ENCODE measurements at places on chromosomes 13 and 19.
A peak's percentile ranks its signal among the peaks of the same experiment; 100 is the strongest.

DNA sequence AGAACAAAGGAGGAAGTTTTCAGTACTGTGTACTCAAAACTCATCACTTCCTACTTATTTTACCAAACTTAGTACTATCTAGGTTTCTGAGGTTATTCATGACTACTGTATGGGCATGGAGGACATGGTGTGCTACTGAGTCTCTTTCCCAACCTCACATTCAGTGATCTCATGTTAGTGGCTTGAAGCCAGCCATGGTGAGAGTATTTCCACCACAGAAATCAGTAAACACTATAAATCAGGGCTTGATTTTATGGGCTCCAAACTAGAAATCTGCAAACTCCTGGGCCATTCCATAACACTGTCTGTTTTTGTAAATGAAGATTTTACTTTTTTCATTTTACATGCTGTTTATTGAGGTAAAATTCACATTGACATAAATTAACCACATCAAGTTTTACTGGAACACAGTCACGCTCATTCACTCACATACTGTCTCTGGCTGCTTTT is 19.7 kb downstream of the MED26 start:
- peak; percentile 43 for DNase-seq

- peak; percentile 14 for DNase-seq
These were observed 30.1 kb downstream of the SCEL start for GRCh38 chr13:77565635-77566034.

DNA sequence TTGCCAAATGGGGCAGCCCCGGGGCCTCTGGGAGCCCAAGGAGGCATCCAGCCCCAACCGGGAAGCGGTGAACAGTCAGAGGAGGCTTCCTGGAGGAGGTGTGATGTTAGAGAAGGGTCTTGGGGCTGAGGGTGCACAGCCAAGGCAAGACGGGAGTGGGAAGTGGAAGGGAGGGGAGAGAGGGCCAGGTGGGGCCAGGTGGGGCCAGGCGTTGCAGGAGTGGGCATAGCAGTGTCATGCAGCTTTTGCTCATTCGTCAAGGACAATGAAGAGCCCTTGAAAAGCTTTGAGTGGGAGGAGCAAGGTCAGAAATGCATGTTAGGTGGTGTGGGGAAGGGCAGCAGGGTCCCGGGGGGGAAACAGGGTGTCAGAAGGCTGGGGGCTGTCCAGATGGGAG is 1.8 kb downstream of the FBN3 start:
- no peak for DNase-seq

GRCh38 chr19:42197375-42197817 is 20.1 kb downstream of the DEDD2 start:
- DNase-seq = no peak

- no peak for DNase-seq
These were observed 357.5 kb downstream of the NALCN start for GRCh38 chr13:101058841-101059240.

- no peak for DNase-seq
These were observed 4.8 kb downstream of the ISYNA1 start for GRCh38 chr19:18433015-18433691.

- DNase-seq = peak; percentile 40
These were observed at the start of gene PVR for GRCh38 chr19:44643605-44644401. PVR (plus strand) TSS chr19:44643910; CDS start chr19:44644097, 187 bp downstream.

GRCh38 chr19:51681286-51681941 is 11.7 kb upstream of the SPACA6 start:
- DNase-seq = no peak

- no peak for DNase-seq
These were observed 9.7 kb upstream of the CERS1 start for GRCh38 chr19:18905513-18906236.

GRCh38 chr13:23966221-23966690 is 69.0 kb upstream of the C1QTNF9B start:
- DNase-seq = no peak

GRCh38 chr19:1942078-1942933 is 1.3 kb downstream of the CSNK1G2 start:
- DNase-seq = no peak

DNA sequence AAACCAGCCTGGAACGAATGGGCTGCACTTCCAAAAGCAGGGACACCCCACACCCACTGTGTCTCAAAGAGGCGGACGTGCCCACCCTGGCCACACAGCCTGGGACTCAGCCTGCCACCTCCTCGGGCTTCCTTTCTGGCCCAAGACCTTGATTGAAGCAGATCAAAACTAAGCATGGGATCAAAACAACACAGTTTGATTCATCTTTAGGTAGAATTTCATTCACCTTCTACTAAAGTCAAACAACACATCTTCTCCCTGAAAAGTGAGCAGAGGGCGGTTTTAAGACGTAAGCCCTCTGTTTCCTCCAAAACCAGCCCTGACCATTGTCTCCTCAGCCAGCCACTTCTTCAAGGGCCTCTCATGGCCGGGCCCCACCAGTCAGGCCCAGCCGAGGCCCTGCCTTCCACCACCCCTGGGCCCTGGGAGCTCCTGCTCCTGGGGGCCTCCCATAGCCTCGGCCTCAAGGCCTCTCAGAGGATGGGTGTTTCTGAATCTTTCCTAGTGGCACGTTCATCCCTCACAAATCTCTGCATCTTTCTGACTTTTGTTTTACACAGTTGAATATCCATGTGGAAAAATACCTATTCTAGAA is 6.3 kb upstream of the F10 start:
- DNase-seq = no peak

- no peak for DNase-seq
These were observed 2.5 kb downstream of the ZC3H4 start for GRCh38 chr19:47111006-47111621.

GRCh38 chr13:27117952-27118351 is 53.7 kb downstream of the USP12 start:
- DNase-seq = no peak

- DNase-seq = no peak
These were observed 1.3 kb downstream of the NTN5 start for GRCh38 chr19:48671446-48671995.

GRCh38 chr19:16262618-16263017 is 62.0 kb upstream of the KLF2 start:
- DNase-seq = no peak

- no peak for DNase-seq
These were observed 3.8 kb downstream of the RNF126 start for GRCh38 chr19:658916-659839.

GRCh38 chr13:19961924-19962323 is 3.4 kb downstream of the ZMYM2 start:
- no peak for DNase-seq

DNA sequence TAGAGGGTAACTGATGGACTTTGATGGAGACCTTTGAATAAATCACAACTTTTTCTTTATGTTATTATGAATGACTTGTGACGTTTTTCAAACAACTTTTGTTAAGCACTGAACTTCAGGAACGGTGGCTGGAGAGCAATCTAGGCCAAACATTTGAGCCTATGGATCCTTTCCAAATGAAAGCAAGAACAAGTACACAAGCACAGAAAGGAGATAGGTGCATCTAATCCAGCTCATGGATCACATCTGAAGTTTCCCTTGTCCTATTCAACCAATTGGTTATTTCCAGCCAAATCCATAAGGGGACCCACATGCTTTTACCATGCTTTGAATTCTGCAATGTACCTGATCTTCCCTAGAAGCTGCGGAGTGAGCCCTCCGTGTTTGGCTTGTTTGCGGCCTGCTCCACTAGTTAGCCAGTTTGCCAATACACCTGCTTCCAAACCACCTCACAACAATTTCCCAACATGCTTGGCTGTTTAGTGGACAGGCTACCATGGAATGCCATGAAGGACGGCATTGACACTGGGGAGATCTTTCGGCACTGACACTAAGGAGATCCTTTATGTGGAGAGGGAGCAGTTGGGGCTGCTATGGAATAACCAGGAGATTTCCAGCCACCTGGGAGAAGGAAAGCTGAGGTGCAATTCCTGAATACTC is 315.9 kb downstream of the DNAJC15 start:
- DNase-seq = no peak

- DNase-seq = no peak
These were observed 3.5 kb downstream of the IER2 start for GRCh38 chr19:13153569-13154240.

DNA sequence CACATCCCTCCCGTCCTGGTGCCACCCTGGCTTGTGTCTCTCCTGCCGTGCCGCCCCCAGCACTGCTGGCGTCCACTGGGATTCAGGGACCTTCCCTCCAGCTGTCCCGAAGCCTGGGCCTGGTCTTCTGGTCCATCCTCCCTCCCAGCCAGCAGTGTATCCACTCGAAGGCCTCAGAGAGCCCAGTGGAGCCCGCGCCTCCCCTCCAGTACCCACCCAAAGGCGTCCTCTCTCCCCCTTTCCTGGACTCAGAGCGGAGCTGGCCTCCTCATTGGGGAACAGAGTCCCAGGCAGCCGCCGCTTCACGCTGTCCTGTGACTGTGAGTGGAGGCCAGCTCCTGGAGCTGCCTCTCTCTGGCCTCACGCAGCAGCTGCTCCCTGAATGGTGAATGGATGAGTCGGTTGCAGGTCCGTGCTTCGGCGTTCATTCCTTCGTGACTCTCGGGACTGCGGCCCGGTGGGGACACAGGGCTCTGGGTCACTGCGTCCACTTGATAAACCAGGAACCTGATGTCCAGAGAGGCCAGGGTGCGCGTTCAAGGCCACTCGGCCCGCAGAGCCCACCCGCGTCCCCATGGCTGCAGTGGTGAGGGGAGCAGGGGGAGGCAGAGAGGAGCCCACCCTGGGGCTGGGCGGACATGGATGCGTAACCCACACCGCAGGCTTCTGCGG is 12.1 kb downstream of the ONECUT3 start:
- DNase-seq = no peak

DNA sequence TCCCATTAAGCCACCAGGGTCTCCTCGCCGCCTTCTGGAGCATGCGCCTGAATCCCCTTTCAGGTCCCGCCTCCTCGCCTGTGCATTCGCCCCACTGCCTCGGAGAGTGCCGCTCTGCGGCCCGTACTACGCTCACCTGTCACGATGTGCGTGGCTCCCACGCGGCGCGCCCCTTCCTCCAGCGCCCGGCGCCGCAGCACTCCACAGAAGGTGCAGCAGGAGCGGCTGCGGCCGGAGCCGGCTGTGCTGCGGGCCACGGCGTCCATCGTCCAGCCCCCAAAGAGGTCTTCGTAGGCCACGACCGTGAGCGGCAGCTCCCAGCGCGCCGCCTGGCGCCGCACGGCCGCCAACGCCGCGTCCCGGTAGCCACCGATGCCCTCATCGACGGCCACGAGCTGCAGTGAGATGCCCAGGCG is 4.3 kb downstream of the CTU1 start:
- no peak for DNase-seq

- DNase-seq = no peak
These were observed 515.3 kb downstream of the IRS2 start for GRCh38 chr13:109271061-109271460.

DNA sequence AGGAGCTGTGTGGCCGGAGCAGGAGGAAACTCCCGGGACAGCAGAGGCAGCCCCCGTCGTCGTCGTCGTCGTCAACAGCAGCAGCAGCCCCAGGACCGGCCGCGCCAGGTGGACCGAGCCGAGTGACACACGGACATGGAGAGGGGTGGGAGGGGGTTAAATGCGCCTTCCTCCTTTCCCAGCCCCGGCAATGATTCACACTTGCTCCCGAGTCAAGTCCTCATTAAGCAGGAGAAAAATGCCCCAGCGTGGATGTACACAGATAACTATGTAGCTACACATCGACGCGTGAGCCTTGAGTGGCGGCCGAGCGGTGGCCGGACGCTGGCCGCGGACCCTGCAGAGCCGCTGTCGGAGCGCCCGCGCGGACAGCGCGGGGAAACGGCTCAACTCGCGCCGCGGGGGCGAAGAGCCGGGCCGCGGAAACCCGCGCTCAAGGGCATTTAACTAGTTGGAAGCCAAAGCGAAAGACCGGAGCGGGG is 645 bp downstream of the UBL3 start:
- no peak for DNase-seq

GRCh38 chr19:28619816-28620429 is 593.0 kb downstream of the UQCRFS1 start:
- DNase-seq = no peak

DNA sequence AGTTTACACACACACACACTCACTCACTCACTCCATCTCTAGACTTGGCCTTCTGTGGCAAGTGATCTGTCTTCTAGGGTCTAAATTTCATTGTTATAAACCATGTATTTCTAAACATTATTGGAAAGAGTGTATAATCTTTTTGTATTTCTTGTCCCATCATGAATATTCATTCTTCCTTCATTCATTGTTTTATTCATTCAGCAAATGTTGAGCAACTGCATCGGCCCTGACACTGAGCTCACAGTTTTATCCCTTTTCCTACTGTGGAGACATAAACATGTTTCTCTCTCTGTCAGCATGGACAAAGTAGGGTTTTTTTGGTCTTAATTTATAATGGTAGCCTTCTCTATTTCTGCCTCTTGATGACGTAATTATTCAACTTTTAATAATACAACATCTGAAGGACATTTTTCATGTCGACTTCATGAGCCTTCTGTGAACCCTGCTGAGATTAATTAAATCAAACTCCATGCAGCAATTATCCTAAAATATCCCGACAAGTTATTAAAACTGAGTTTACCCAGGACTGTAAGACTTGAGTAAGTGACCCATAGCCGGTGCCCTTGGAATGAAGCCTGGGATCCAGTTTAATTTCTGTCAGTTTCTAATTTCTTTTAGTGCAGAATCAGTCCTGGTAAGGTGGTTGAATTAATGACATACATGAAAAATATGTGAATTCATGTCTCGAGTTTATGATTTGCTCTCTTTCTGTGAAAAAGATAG is 7.3 kb downstream of the SPATA13 start:
- no peak for DNase-seq

GRCh38 chr19:10402441-10403038 is 802 bp downstream of the CDC37 start:
- no peak for DNase-seq

GRCh38 chr19:12574036-12574435 is 22.8 kb upstream of the ZNF564 start:
- no peak for DNase-seq

Data from fibroblast of the conjunctiva (primary cell).